Cardiac muscle cell (in vitro differentiated cells and primary cell): ENCODE measurements at places on chromosomes 7 and 10.
A peak's percentile ranks its signal among the peaks of the same experiment; 100 is the strongest.

DNA sequence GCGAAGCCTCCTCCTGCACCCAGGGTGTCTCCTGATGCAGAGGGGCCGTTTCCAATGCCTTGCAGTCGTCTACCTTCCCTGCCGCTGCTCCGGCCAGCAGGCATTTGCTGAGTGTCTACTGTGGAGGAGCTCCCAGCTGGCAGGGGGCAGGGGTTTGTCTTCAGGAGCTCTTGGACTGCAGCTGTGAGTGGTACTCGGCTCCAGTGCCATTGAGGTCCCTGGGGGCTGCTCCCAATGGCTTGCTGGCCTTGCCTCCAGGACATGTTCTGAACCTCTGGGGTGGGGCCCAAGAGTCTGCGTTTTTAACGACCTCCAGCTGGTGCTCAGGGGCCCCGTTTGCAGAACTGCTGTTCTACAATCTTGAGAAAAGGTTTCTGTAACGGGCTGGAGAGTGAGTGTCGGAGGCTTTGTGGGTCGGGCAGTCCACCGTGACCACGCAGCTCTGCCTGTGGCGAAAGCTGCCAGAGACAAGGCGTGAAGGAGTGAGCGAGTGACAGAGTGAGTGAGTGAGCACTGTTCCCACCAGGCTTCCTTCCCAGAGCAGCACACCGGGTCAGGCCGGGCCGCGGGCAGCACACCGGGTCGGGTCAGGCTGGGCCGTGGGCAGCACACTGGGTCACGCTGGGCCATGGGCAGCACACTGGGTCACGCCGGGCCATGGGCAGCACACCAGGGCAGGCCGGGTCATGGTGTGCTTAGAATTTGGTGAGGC is 520.2 kb downstream of the PTPRN2 start:
- no peak for DNase-seq

GRCh38 chr10:36424502-36424901 is 700.9 kb upstream of the ANKRD30A start:
- DNase-seq: no peak

DNA sequence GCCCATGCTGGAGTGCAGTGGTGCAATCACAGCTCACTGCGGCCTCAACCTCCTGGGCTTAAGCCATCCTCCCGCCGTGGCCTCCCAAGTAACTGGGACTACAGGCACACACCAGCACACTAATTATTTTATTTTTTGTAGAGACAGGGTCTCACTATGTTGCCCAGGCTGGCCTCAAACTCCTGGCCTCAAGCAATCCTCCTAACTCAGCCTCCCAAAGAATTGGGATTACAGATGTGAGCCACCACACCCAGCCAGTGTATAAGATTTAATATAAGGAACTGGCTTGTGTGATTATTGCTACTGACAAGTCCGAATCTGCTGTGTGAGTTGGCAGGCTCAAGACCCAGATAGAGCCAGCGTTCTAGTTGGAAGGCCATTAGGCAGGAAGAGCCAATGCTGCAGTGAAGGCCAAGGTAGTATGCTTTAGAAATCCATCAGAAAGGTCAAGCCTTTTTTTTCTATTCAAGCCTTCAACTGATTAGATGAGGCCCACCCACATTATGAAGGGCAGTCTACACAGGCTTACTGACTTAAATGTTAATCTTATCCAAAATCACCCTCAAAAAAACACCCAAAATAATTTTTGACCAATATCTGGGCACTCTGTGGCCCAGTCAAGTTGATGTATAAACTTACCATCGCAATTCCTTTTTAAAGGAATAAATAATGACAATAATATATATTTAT is 19.4 kb downstream of the TRIM4 start:
- no peak for DNase-seq

DNA sequence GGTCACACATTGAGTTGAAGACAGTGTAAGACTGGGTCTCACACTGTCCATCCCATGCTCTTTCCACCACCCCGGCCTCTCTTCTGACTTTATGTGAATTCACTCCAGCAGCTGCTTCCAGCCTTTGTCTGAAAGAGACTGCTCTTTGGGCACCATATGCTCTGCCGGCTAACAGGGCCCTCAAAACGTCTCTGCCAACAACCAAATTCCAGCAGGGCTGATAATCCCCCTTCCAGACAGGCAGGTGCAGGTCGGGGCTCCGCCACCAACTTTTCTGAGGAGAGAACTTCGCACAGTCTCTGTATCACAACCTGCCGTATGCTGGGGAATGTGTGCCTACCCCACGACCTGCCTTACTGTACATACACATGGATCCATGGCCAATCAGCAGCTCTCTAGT is 64.3 kb downstream of the PLXNA4 start:
- no peak for DNase-seq

- no peak for DNase-seq
These were observed at the start of gene GIMAP6 for GRCh38 chr7:150631866-150632864. Gene GIMAP6, minus strand, starts transcription at chr7:150632385. Its CDS starts 2,243 bp downstream, at chr7:150630142.

DNA sequence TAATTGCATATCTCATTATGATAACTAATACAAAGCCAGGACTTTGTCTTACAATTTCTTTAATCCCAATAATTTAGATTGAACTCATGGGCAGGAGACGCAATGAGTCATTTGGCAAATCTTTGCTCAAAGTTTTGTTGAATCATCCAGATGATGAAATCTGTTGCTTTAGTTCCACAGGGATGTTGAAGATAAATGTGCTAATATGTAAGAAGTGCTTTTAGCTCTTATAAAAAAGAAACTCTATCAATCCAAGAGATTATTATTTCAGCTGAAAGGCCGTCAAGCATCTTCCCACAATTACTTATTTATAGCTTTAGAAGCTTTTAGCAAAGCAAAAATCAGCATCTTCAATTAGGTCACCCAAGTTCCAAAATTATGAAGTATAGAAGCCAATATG is 36.8 kb upstream of the ANK3 start:
- peak; percentile 90 for DNase-seq

- DNase-seq: peak; percentile 33
These were observed 96.2 kb downstream of the ADD3 start for GRCh38 chr10:110103921-110104461.

GRCh38 chr7:149855361-149856305 is 17.5 kb downstream of the ZNF862 start:
- DNase-seq: peak; percentile 47

DNA sequence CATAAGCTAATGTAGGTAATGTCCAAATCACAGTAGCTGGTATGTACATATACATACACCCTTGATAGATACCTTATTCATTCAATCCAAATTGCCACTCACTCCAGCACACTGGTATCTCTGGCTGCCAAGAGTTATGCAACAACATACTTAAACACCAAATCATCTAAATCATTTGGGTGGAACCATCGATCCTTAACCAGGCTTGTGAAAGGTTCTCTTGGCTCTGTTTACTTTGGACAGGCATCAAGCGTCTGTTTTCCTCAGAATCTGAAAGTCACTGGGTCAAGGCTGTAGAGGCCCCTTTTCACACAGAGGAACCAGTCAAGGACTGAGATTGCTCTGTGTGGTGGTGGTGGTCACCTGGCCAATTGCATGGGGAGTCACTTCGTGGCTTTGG is 24.6 kb downstream of the JAZF1 start:
- peak; percentile 54 for DNase-seq

DNA sequence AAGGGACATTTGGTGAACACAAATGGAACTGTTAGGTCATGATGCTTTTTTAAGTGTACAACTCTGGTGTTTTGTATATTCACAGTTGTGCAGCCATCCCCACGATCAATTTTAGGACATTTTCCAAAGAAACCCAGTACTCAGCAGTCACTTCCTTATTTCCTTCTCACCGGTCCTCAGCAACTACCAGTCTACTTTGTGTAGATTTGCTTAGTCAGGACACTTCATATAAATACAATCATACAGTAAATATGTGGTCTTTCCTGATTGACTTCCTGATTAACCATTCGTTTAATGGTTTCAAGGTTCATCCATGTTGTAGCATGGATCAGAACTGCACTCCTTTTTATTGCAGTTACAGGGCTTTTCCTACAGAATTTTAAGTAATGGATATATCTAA is 14.4 kb downstream of the SGPL1 start:
- no peak for DNase-seq
